ENCODE measurements at places on chromosomes 5 and 9.

DNA sequence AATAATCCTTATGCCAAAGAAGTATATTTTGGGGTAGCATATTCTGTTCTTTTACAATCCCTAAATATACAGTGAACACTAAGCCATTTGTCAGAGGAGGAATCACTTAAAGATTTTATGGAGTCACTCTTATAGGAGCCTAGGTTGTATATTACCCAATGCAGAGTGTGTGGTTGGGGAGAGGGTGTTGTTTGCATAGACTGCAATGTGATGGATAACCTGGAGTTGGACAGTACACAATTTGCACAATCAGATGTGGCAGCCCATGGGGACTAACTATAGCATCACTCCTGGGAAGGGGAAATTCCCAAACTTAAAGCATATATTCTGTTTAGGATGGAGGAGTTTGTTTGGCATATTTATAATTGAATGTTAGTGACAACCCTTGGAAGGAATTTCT, 9.6 kb upstream of the NDFIP1 start:
- peak; percentile 12 for DNase-seq

DNA sequence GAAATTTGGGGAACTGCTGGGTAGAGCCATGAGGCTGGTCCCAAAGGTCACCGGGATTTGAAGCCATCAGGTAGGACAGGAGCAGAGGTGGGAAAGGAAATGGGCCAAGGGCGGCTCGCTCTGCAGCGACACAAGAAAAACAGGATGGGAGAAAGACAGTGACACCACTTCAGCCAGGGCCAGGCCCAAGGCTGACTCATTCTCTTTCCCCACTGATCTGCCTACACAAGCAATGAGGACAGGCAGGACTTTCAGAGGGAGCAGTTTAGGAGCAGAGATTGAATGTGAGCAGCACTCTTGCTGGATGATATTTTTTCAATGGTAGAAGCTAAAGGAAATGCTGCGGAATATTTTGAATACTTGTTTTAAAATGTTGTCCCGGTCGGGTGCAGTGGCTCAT, 3.5 kb downstream of the RUFY1 start:
- no peak for DNase-seq

- no peak for DNase-seq
Observed at GRCh38 chr5:127064253-127064840, 9.0 kb downstream of the C5orf63 start.

- DNase-seq, result no peak
Observed at GRCh38 chr5:173243831-173244305, 8.9 kb upstream of the NKX2-5 start.

GRCh38 chr9:116162241-116162781, 8.7 kb downstream of the PAPPA start:
- DNase-seq, result no peak

- DNase-seq, result no peak
Observed at GRCh38 chr9:109972026-109972882, 192.3 kb downstream of the PALM2AKAP2 start.

DNA sequence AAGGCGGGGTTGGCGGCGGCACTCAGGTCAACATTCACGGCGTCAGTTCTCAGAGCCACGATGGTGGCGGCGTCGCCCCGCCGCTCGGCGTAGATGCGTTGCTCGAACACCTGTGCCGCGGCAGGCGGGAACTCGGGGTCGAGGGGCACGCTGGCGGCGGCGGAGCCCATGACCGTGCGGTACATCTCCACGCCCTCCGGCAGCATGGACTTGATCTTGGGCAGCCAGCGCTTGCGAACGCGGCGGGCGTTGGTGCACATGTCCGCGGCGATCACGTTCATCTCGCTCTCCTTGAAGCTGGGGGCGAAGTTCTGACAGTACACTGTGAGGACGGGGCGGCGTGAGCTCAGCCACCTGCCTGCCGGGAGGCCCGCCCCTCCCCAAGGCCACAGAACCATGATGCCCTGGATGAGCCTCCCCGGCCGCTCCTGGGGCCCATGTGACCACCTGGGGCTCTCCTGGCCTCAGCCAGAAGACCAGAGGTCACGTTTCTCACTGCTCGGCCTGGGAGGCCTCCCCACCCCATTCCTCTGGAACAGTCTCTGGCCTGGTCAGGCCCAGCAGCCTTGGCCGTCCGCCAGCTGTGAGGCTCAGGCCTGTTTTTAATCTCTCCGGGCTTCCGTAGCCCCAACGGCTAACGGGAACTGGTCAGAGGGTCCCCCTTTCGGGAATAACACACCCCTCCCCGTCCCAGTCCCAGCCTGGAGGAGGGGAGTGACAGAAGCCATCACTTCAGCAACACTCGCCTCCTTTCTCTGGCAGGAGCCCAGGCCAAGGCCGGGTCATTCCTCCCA, 50.7 kb upstream of the UBAC1 start:
- no peak for DNase-seq

Measured in NCI-H526 (cell line).